ENCODE measurements at places on chromosomes 2 and 18. TPM values are rescaled to one million over a fixed set of nuclear protein-coding genes. Genes with fewer than 3 reads are reported as not detected.

Gene TRPM8
- total RNA-seq, result 0.10 TPM

Gene KIF5C
- total RNA-seq, result 2.3 TPM

Gene SERPINB13
- total RNA-seq, result 21.2 TPM

Gene SP110
- total RNA-seq, result 12.2 TPM

Gene TMEM178A
- total RNA-seq, result 3.2 TPM
